ENCODE measurements at places on chromosomes 13 and 19.

- DNase-seq: no peak
Measured at GRCh38 chr13:94764576-94765321, 52.4 kb upstream of the SOX21 start.

GRCh38 chr13:32267836-32268439 lies 47.2 kb downstream of the ZAR1L start:
- DNase-seq: no peak

DNA sequence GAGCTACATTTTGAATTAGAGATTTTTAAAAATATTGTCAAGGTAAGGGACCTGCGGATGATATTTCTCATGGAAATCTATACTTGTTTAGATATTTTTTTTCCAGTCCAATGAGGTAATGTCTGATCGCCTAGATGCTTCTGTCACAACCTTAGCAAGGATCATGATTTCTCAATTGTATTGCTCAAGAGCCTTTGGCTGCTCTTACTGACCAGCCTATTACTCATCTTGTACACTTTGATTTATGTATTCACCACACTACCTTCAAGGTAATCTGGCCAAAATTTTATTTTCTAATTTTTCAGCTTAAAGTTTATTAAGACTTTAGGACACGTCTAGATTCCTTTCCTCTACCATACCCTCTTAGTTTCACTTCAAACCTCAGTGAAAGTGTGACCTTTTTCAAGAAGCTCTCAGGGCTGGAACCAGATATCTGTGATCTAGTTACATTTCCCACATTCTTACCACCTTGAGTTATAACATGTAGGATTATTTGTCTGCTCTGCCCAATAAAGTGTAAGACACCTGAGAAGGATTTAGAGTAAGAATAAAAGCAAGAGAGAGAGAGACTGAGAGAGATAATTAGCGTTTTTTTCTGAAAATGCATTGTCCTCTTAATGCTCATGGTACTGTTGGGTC lies 197.1 kb downstream of the ITGBL1 start:
- no peak for DNase-seq

GRCh38 chr19:56740501-56740900 lies 68.9 kb upstream of the ZNF835 start:
- DNase-seq: no peak

GRCh38 chr13:97492684-97493371 lies 58.9 kb downstream of the RAP2A start:
- DNase-seq: no peak

DNA sequence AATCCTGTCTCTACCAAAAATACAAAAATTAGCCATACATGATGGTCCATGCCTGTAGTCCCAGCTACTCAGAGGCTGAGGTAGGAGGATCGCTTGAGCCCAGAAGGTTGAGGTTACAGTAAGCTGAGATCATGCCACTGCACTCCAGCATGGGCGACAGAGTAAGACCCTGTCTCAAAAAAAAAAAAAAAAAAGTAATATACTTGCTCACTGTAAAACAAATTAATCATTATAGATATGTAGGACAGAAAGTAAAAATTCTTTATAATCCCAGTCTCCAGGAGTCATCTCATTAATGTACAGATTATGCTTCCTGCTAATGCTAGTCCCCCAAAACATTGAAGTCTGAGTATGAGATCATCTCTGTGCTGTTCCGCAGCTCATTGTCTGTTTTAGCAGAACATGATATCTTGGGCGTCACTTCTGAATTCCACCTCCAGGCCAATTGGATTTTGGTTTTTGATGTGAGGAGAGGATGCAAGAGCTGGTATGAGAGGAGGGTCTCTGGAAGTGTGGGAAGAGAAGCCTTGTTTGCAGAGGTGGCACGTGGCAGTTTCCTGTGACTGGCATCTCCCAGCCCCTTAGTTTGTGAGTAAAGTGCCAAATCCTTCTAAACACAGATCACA lies 75.4 kb upstream of the NPAS1 start:
- no peak for DNase-seq

GRCh38 chr19:49927526-49928264 lies 1.3 kb upstream of the ATF5 start:
- DNase-seq: no peak

DNA sequence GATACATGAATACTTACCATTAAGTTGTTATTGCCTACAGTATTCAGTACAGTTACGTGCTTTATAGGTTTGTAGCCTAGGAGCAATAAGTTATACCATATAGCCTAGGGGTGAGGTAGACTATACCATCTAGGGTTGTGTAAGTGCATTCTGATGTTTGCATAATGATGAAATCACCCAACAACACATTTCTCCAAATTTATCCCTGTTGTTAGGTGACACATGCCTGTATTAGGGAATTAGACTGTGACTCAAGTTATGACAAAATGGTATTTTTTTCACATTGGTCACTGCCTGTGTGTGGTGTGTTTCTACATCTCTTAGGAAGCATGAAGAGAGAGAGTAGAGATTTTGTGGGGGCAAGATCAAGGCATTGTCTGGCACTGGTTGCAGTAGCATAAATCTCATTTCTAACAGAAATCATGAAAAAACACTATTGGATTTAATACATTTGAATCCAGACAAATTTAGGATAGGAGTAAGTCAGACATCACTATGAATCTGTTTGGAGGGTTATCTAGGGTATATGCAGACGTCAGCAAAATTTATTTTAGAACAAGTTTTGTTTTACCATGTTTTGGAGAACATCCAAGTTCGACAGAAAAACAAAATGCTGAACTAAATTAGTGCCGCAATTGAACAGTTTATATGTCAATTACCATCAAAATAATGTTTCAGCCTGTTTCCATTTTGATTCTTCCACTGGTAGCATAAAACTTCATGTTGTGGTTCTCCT lies 332.1 kb downstream of the LMO7 start:
- DNase-seq: no peak

- no peak for DNase-seq
Measured at GRCh38 chr13:91181892-91182291, 165.6 kb upstream of the MIR17HG start.

- no peak for DNase-seq
Measured at GRCh38 chr13:45196096-45196495, 4.7 kb downstream of the KCTD4 start.

DNA sequence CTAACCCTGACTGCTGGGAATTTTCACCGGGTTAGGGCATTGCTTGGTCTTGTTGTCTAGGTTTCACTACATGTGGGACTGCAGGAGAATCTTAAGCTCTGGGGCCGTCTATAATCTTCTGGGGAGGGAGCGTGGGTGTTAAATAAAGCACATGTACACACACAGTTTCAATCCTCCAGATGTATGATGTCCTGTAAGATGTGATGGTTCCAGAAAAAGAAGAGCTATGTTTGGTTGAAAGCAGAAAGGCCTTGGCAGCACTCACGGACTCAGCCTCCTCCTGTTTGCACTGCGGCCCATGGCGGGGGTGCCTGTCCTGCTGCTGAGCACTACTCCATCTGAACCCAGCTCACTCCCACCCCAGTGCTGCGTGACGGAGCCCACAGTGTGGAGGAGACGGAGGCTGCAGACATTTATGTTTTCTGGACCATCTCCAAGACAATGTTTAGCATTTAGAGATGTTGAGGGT lies 343.5 kb downstream of the TEX29 start:
- DNase-seq: no peak

- no peak for DNase-seq
Measured at GRCh38 chr19:4009990-4010807, 2.7 kb downstream of the PIAS4 start.

Measured in esophagus squamous epithelium (tissue), 5 donors.